ENCODE measurements at places on chromosomes 16 and 17.

DNA sequence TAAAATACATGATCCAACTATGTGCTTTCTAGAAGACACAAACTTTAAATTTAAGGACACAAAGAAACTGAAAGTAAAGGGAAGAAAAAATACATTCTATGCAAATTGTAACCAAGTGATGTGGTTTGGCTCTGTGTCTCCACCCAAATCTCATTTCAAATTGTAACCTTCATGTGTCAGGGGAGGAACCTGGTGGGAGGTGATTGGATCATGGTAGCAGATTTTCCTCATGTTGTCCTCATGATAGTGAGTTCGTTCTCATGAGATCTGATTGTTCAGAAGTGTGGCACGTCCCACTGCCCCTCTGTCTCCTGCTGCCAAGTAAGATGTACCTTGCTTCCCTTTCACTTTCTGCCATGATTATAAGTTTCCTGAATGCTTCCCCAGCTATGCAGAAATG lies 15.0 kb downstream of the OR1A1 start:
- DNase-seq, result no peak

DNA sequence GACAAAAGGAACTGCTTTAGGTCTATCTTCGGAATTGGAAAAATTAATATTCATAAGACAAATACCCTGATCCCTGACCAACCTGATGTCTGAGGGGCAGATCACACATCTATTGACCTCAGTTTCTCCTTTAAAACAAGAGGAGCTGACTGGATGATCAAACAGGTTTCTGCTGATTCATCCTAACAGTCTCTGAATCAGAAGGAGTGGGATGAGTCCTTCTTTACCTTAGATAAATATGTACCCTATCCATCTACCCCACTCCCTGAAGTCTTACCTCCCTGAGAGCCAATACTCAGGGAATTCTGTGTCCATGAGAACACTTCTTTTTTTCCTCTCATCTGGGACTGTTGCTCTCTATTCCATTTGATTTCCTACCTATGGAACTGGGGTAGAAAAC lies 80.3 kb upstream of the CRHR1 start:
- no peak for DNase-seq

GRCh38 chr16:48603647-48604376 lies 6.2 kb downstream of the N4BP1 start:
- DNase-seq, result no peak

DNA sequence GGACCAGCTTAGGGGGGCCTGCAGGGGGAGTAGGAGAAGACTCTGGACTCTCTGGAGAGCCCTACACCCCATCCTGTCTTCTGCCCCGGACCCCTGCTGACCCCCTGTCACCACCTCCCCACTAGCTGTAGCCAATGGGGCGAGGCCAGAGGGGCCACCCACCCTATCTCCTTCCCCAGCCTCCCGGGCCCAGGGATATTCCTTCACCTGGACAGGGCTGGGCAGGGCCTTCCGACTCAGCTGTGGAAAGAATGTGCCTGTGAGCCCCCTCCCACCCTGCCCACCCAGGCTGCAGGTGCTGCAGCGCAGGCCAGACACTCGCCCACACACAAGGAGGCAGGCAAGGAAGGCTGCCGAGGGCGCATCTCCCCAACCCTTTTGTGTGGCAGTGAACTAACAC lies 23.0 kb downstream of the TSPOAP1 start:
- DNase-seq, result no peak

GRCh38 chr16:13291591-13292333 lies 390.4 kb downstream of the SHISA9 start:
- DNase-seq, result peak; percentile 20

DNA sequence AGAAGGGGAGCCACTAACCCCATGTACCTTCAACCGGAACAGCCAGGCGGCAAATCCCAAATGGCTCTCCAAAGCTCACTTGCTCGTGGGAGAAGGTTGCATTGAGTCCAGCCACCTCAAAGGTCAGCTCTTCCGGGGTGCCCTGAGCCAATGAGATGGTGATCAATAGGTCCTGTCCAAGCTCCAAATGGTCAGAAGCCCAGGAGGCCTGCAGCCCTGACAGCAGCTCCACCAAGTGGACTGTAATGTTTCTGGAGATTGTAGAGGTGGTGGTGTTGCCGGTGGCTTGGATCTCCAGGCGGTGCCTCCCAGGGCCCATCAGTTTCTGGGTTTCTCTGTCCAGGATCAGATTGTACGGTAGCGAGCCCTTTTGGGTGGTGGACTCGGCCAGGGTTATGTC lies 39.9 kb upstream of the BCO1 start:
- DNase-seq, result no peak

GRCh38 chr17:77892469-77893143 lies 65.9 kb upstream of the TNRC6C start:
- no peak for DNase-seq

GRCh38 chr17:13727441-13728171 lies 125.9 kb upstream of the HS3ST3A1 start:
- no peak for DNase-seq

- DNase-seq, result no peak
Measured at GRCh38 chr16:278863-279366, 1.5 kb upstream of the ARHGDIG start.

- DNase-seq, result peak; percentile 11
Measured at GRCh38 chr16:68355447-68356248, 44.8 kb downstream of the PRMT7 start.

- DNase-seq, result no peak
Measured at GRCh38 chr17:4394208-4395110, 28.0 kb upstream of the UBE2G1 start.

- no peak for DNase-seq
Measured at GRCh38 chr17:4703330-4703691, 626 bp downstream of the PELP1 start.

- DNase-seq, result no peak
Measured at GRCh38 chr17:77875051-77875780, 83.3 kb upstream of the TNRC6C start.

DNA sequence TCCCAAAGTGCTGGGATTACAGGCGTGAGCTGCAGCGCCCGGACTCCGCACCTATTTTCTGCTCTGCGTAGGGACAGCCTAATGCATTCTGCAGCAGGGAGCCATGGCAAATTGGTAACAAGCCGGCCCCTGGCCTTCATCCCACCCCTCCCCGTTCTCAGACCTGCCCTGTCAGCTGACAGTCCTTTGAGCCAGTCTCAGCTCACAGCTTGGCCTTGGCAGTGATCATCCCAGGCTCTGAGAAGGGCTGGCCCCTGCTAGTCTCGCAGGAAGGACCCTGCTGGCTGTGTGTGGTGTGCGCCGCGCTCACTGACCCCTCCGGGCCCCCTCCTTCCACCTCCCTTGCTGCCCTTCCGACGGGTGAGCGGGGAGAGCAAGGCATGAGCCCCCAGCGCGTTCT lies 10.3 kb upstream of the NPTX1 start:
- peak; percentile 50 for DNase-seq

DNA sequence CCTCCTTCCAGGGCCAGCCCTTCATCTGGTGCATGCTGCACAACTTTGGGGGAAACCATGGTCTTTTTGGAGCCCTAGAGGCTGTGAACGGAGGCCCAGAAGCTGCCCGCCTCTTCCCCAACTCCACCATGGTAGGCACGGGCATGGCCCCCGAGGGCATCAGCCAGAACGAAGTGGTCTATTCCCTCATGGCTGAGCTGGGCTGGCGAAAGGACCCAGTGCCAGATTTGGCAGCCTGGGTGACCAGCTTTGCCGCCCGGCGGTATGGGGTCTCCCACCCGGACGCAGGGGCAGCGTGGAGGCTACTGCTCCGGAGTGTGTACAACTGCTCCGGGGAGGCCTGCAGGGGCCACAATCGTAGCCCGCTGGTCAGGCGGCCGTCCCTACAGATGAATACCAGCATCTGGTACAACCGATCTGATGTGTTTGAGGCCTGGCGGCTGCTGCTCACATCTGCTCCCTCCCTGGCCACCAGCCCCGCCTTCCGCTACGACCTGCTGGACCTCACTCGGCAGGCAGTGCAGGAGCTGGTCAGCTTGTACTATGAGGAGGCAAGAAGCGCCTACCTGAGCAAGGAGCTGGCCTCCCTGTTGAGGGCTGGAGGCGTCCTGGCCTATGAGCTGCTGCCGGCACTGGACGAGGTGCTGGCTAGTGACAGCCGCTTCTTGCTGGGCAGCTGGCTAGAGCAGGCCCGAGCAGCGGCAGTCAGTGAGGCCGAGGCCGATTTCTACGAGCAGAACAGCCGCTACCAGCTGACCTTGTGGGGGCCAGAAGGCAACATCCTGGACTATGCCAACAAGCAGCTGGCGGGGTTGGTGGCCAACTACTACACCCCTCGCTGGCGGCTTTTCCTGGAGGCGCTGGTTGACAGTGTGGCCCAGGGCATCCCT lies 7.4 kb downstream of the NAGLU start:
- no peak for DNase-seq

DNA sequence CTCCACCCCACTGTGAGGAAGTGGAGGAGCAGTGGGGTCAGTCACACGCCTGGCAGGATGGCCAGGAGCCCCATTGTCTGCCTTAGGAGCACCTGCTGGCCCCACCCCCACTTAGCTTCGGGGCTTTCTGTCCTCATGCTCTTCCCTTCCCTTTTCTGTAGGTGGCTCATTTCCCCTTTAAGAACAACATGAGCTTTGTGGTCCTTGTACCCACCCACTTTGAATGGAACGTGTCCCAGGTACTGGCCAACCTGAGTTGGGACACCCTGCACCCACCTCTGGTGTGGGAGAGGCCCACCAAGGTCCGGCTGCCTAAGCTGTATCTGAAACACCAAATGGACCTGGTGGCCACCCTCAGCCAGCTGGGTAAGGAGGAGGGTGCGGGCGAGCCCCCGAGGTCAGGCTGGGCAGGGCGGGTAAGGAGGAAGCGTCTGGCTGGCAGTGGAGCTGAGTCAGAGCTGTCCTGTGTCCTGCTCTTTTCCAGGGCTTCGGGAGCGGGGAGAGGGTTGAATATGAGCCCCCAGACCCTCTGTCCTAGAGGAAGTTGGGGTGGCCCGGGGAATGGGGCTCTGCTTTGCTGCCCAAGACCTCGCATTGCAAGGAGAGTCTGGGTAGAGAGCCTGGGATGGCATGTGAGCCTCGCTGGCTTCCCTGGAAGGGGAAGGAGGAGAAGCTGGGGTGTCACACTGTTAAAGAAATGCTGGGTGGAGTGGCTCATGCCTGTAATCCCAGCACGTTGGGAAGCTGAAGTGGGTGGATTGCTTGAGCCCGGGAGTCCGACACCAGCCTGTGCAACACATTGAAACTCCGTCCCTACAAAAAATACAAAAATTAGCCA lies 9.2 kb upstream of the SERPINF1 start:
- DNase-seq, result no peak

DNA sequence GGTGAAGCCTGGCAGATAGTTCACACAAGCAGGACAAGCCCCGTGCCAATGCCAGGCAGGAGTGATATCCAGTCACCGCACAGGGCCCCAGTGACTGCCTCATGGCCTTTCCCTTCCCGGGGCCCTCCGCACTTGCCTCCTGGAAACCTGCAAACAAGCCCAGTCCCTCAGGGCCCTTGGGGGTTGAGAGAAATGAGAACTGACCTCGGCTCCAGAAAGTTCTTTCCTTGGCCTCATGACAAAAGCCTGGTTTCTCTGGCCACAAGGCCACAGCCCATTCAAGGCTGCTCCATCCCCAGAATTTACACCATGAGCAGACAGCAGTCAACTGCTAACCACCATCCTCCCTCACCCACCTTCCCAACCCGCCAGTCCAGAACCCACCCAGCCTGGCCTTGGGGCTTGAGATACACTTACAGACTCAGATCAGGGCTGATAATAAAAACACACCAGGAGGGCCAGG lies 77.6 kb downstream of the CCDC182 start:
- DNase-seq, result no peak

DNA sequence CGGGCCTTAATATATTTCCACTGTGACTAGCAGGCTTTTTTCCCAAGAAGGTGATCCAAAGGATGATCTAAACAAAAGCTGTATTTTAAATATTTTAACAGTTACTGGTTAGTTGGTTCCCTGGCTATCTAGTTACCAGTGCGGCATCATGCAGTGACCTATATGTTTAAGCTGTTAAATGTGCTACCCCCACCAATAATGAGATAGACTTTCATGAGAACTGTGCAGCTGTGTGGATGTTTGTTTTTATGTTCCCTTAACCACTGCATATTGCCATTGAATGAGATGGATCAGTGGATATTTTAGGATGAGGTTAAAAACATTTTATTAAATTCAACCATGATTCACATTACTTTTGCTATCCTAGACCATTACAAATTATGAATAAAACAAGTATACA lies 16.9 kb downstream of the ERN1 start:
- DNase-seq, result no peak

DNA sequence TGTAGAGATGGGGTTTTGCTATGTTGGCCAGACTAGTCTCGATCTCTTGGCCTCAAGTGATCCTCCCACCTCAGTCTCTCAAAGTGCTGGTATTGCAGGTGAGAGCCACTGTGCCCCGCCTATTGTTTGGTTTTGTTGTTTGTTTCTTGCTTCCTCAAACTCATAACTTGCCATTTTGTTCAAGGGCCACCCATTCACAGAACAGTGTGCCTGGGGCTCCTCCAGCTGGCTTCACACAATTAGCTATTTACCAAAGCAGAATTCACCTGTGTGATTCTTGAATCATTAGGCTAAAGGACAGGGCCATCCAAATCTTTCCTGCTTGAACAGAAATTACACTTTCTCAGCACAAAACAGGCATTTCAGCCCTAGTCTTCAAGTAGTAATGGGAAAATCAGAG lies 7.2 kb downstream of the ABHD15 start:
- no peak for DNase-seq

- no peak for DNase-seq
Measured at GRCh38 chr16:89847051-89847939, 19.0 kb downstream of the SPIRE2 start.

- DNase-seq, result no peak
Measured at GRCh38 chr17:17146786-17147406, 59.2 kb downstream of the PLD6 start.

- DNase-seq, result no peak
Measured at GRCh38 chr17:59093702-59094231, 12.9 kb downstream of the TRIM37 start.

- no peak for DNase-seq
Measured at GRCh38 chr16:783404-784161, 4.6 kb downstream of the RPUSD1 start.

- no peak for DNase-seq
Measured at GRCh38 chr17:9104370-9105041, 83.2 kb downstream of the NTN1 start.

DNA sequence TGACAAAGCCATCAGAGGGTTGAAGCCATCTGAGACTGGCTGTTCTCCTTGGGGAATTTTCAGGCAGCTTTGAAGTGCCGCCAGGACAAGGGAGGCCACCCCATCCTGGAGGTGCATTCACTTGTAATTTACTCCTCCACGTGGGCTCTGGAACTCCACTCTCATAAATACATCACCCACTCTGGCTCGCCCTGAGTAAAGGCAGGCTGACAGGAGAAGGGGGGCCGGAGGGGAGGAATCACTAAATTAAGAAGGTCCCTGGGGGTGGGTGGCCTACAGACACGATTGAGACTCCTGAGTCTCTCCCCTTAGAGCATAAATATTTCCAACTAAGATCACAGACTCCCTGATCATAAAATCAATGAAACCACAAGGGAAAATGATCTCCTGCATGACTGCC lies 56.3 kb upstream of the HNF1B start:
- no peak for DNase-seq

- peak; percentile 57 for DNase-seq
Measured at GRCh38 chr17:67689534-67690177, 28.1 kb upstream of the NOL11 start.

- no peak for DNase-seq
Measured at GRCh38 chr16:20051147-20051546, 22.5 kb downstream of the GPR139 start.

GRCh38 chr16:67173323-67173722 lies 3.0 kb downstream of the NOL3 start:
- no peak for DNase-seq

- no peak for DNase-seq
Measured at GRCh38 chr16:48444574-48444973, 59.4 kb upstream of the SIAH1 start.

GRCh38 chr17:65123757-65124675 lies 13.2 kb upstream of the RGS9 start:
- no peak for DNase-seq

All from retina (tissue), 1 donor.